Hair follicle dermal papilla cell (primary cell): ENCODE measurements at places on chromosomes 16 and 17. TPM values are rescaled to one million over a fixed set of nuclear protein-coding genes. Genes with fewer than 3 reads are reported as not detected.

DCAF7 gene
- 24.2 and 32.9 TPM in 2 replicates for total RNA-seq

UBTF gene
- 49.7 and 58.9 TPM in 2 replicates for total RNA-seq

KAT2A gene
- 8.5 and 9.2 TPM in 2 replicates for total RNA-seq

CASKIN1 gene
- total RNA-seq = 0.12 and 0.16 TPM in 2 replicates

SNAI3 gene
- total RNA-seq = 0.12 TPM in 1 of 2 replicates, not detected in the other

KIF2B gene
- not detected in 2 replicates for total RNA-seq

TBC1D26 gene
- under 0.01 TPM in 1 of 2 replicates, not detected in the other for total RNA-seq

TMEM235 gene
- not detected in 2 replicates for total RNA-seq

C17orf100 gene
- 0.12 and 0.49 TPM in 2 replicates for total RNA-seq

SPPL2C gene
- not detected in 2 replicates for total RNA-seq
